Jurkat, Clone E6-1 (cell line): ENCODE measurements at places on chromosomes 16 and 17.

DNA sequence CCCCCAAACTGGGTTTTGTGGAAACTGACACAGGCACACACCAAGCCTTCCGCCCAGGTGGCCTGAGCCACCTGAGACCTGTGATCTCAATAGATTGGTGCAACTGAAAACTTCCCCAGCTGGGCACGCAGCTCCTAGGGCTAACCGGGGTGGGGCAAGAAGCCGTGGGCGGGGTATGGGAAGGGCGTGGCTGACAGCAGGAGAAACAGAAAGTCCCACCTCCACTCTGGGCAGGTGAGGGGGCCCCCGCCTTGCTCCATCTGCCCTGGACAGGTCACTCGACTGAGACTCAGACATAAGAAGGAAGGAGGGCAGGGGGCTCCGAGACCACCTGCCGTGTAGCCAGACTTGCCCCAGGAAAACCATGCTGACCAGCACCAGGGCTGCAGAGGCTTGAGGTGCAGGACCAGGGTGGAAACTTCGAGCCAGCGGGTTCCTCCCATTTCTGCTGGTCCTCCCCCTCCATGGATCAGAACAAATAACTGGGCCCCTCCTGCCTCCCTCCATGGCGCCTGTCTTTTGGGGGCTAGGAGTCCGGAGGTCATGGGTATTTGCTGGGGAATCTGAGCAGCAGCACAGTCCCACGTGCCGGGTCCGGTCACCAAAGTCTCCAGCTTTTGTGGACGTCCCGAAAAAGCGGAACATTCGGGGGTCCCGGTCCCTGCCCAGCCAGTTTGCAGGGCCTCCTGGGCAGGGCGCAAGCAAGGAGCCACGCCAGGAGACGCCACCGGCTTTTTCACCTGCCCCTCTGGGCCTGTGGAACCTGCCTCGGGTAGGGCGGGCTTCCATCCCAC, 1.3 kb downstream of the TIMP2 start:
- DNase-seq: peak; percentile 87

DNA sequence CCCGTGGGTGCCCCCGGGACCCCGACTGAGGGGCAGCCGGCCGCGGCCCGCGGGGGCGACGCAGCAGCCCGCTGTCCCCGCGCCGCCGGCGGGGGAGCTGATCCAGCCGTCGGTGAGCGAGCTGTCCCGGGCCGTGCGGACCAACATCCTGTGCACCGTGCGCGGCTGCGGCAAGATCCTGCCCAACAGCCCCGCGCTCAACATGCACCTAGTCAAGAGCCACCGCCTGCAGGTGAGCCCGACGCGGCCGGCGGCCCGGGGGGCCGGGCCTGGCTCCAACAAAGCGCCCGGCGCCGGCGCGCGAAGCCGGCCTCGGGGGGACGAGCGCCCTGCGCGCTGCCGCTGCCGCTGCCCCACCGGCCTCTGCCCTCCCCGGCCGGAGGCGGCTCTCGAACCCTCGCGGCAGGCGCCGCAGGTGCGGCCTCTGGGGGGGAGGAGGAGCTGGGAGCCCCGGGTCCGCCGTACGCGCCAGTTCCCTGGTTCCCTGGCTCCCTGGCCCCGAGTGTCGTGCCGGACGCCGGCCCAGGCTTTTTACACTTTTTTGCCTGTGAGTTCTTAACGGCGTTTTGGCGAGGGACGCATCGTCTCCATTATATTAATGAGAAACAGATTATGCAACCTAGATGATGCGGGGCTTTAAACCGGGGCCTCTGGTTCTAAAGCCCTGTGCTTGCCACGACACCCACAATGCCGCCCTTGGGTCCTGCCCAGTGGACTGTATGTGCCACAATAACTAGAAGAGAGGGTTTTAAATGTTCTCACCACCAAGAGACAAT, 521 bp downstream of the ATMIN start:
- DNase-seq: no peak

GRCh38 chr16:1057252-1057932, 15.2 kb upstream of the SSTR5 start:
- DNase-seq: no peak

GRCh38 chr17:37177254-37177870, 198.4 kb upstream of the C17orf78 start:
- DNase-seq: no peak

- peak; percentile 68 for DNase-seq
These were observed 6.9 kb upstream of the ABCA10 start for GRCh38 chr17:69235338-69236058.

- DNase-seq: peak; percentile 41
These were observed 27.3 kb downstream of the SLFN11 start for GRCh38 chr17:35345926-35346771.

- DNase-seq: peak; percentile 81
These were observed 7.1 kb downstream of the NUDT16L1 start for GRCh38 chr16:4700380-4700996.

GRCh38 chr16:68784226-68784625, 47.1 kb downstream of the CDH1 start:
- DNase-seq: no peak
